ENCODE measurements at places on chromosomes 11 and 22. TPM values are rescaled to one million over a fixed set of nuclear protein-coding genes. Genes with fewer than 3 reads are reported as not detected.
A peak's percentile ranks its signal among the peaks of the same experiment; 100 is the strongest.

DNA sequence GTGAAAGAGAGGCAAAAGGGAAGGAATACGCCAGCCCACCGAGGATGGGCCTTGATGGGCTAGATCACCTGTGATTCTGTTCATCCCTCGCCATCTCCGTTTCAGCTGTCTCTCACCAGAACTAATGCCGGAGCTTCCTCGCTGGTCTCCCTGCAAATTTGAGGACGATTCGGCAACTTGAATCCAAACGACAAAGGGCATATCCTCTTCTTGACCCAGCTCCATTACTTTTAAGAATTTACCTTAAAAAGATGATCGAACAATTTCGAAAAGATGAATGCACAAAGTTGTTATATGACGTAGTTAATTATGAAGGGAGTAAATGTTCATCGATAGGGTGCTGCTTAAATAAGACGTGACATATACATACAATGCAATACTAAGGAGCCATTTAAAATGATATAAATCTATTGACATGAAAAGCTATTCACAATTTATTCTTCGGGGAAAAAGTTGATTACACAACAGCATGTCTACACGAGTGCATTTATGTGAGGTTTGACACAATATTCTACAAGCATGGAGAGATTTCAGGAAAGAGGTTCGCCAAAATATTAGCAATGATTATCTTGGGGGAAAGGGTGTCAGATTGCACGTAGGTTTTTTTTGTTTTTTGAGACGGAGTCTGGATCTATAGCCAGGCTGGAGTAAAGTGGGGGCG, 937 bp upstream of the FAM168A start:
- H3K4me3 ChIP-seq, result peak overlapping the region; percentile 85
- peak overlapping the region; percentile 89 for H3K27ac ChIP-seq
- H3K4me1 ChIP-seq, result no peaks in the 10 kb centered on the region
- H3K27me3 ChIP-seq, result no peaks in the 10 kb centered on the region
- no peak for DNase-seq
- H3K36me3 ChIP-seq, result no peaks in the 10 kb centered on the region

- DNase-seq, result no peak
- H3K4me1 ChIP-seq, result no peaks in the 10 kb centered on the region
- no peaks in the 10 kb centered on the region for H3K27me3 ChIP-seq
- no peak overlapping the region for H3K4me3 ChIP-seq
- no peaks in the 10 kb centered on the region for H3K36me3 ChIP-seq
Observed at GRCh38 chr11:56890584-56891305, 98.0 kb upstream of the OR5AK2 start.

PTPRCAP gene
- 2.8 TPM for total RNA-seq

DNA sequence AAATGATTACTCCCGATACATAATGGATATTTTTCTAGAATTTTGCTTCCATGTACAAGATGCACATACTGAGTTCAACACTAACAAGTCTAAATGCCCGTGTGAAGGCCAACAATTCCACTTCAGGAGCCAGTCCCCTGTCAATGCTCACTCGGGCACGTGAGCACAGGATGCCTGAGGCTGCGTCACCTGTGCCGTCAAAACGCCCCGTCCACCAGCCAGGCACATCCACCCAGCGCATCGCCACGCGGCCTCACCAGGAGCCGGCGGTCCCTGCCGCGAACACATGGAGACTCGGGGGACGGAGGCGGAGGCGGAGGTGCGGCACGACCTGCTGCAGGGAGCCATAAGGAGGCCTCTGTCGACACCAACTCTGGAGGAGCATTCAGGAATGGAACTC, 9.8 kb downstream of the TOLLIP start:
- peak overlapping the region; percentile 57 for H3K27ac ChIP-seq
- no peak for DNase-seq
- no peak overlapping the region for H3K4me3 ChIP-seq
- H3K4me1 ChIP-seq, result peaks cover 44% of the 10 kb centered on the region

DNA sequence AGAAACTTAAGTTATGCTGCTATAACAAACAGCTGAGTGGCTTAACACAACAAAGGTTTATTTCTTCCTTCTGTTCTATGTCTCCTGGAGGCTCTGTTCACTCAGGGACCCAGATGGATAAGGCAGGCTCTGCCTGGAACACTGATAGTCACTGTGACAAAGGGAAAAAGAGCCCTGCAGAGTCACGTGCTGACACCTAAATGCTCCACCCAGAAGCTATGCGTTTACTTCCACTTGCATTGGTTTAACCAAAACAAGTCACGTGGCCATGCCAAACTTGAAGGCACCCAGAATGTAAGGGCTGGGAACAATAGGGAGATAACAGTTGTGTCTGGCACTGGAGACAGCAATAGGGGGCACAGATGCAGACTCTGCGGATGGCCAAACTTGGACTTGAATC, 3.4 kb upstream of the MS4A15 start:
- no peak overlapping the region for H3K27ac ChIP-seq
- no peaks in the 10 kb centered on the region for H3K36me3 ChIP-seq
- no peaks in the 10 kb centered on the region for H3K4me1 ChIP-seq
- H3K4me3 ChIP-seq, result no peak overlapping the region

GRCh38 chr22:46576556-46577367, 39.3 kb upstream of the CELSR1 start:
- DNase-seq, result no peak
- H3K27ac ChIP-seq, result peak overlapping the region; percentile 91
- no peaks in the 10 kb centered on the region for H3K4me1 ChIP-seq
- no peaks in the 10 kb centered on the region for H3K27me3 ChIP-seq
- no peaks in the 10 kb centered on the region for H3K36me3 ChIP-seq

GRCh38 chr22:19168088-19168890, 10.2 kb downstream of the SLC25A1 start:
- DNase-seq, result no peak
- H3K36me3 ChIP-seq, result no peaks in the 10 kb centered on the region
- H3K27me3 ChIP-seq, result no peaks in the 10 kb centered on the region

FZD4 gene
- total RNA-seq, result 22.6 TPM

CARD18 gene
- total RNA-seq, result not detected

- peaks cover 12% of the 10 kb centered on the region for H3K4me1 ChIP-seq
- no peak for DNase-seq
- no peak overlapping the region for H3K4me3 ChIP-seq
- H3K27me3 ChIP-seq, result no peaks in the 10 kb centered on the region
- H3K36me3 ChIP-seq, result no peaks in the 10 kb centered on the region
- no peak overlapping the region for H3K27ac ChIP-seq
Observed at GRCh38 chr11:130066338-130066737, 3.4 kb upstream of the APLP2 start.
